H9 (cell line): ENCODE measurements at places on chromosomes 4 and X. TPM values are rescaled to one million over a fixed set of nuclear protein-coding genes. Genes with fewer than 3 reads are reported as not detected.

TREX2 gene
- total RNA-seq, result 1.1 and 1.3 TPM in 2 replicates

HPSE gene
- total RNA-seq, result 1.5 and 2.0 TPM in 2 replicates

CTAG1A gene
- not detected in 2 replicates for total RNA-seq

NWD2 gene
- total RNA-seq, result not detected in 2 replicates

EDNRA gene
- total RNA-seq, result 0.75 and 1.6 TPM in 2 replicates

RBMXL3 gene
- not detected in 2 replicates for total RNA-seq

DKK2 gene
- 0.11 TPM in 1 of 2 replicates, not detected in the other for total RNA-seq

GAGE12F gene
- total RNA-seq, result not detected in 2 replicates

DNA sequence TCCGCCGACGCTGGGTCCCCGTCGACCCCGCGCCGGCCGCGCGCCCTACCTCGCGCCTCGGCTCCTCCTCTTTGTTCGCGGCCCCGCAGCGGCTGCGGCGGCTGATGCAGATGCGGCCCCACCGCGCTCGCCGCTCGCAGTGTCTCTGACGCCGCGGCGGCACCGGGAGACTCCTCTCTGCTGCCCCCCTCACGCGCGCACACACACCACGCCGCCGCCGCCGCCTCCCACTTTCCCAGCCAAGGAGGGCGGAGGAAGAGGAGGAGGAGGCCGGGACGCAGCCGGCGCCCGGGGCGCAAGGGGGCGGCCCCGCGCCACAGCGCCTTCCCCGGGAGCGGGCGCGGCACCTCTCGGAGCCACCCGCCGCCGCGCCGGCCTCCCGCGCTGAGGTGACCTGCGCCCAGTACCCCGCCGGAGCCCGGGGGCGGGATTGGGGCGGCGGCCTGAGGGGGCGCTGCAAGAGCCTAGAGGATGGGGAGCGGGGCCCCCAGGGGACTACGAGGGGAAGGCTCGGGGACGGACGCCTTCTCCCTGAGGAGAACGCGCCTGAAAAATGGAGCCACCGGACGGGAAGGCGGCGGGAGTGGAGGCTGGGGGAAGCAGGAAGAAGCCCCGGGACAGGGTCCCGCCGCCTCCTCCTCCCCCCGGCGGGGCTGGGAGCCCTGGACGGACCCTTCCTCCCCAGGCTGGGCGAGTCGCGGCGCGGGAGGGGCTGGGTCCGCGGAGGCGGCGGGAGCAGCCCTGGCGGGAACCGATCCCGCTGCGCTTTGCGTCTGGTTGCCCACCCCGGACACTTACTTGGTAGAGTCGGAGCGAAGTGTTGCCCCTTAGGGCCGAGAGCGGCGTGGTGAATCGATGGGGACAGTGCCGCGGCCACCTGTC, at the start of gene SH3RF1:
Gene SH3RF1, minus strand, starts transcription at position 147 of the 882 bp plus-strand sequence. CDS start 1,744 bp downstream, outside the sequence.
- peaks cover 1% of the 10 kb centered on the region; the same call in 2 of the 3 replicates for H3K36me3 ChIP-seq
- peak; percentile 69 for DNase-seq
- H3K27ac ChIP-seq, result no peak within 1 kb of the TSS
- H3K27me3 ChIP-seq, result no peaks in the 10 kb centered on the region

GRCh38 chr4:7213807-7214206, 21.5 kb downstream of the SORCS2 start:
- no peaks in the 10 kb centered on the region for H3K27me3 ChIP-seq
- no peak overlapping the region for H3K27ac ChIP-seq
- DNase-seq, result no peak
- H3K4me3 ChIP-seq, result no peak overlapping the region

DNA sequence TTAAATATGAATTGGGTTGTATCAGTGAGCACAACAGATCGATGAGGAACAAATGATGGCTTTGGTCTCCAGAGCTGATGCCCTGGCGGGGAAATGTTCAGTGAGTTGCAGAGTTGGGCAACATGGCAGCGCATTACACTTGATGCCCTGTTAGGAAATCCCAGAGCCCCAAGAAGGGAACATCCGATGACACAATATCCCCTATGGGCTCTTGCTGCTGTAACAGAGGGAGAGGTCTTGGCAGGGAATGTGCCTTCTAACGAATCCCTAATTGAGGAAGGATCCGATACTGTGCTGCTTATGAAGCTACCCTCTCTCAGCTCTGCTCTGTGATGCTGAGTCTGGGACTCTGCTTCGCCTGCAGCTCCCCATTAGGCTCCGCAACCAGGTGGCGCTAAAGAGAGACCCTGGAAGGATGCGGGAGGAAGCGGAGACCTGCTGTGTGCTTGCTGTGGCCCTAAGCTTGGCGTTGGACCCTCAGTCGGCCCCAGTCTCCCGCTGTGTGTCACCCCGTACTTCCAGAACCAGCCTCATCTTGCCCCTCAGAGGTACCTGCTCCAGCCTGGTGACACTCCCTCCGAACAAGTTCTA, 38.9 kb downstream of the PDHA1 start:
- DNase-seq, result peak; percentile 76
- H3K4me1 ChIP-seq, result no peaks in the 10 kb centered on the region
- no peaks in the 10 kb centered on the region; the same call in 1 of the 2 replicates for H3K36me3 ChIP-seq
- H3K27ac ChIP-seq, result no peak overlapping the region
- no peak overlapping the region for H3K4me3 ChIP-seq
- H3K27me3 ChIP-seq, result no peaks in the 10 kb centered on the region

- H3K4me1 ChIP-seq, result peaks cover 19% of the 10 kb centered on the region
- H3K27ac ChIP-seq, result no peak overlapping the region
- H3K27me3 ChIP-seq, result no peaks in the 10 kb centered on the region
- peak overlapping the region; percentile 3; the same call in 1 of the 3 replicates for H3K4me3 ChIP-seq
Observed at GRCh38 chrX:133390676-133391075, 24.6 kb downstream of the GPC4 start.

- no peaks in the 10 kb centered on the region for H3K4me1 ChIP-seq
- H3K36me3 ChIP-seq, result no peaks in the 10 kb centered on the region; the same call in 1 of the 3 replicates
- H3K27ac ChIP-seq, result no peak overlapping the region
Observed at GRCh38 chrX:39117101-39117500, 315.8 kb downstream of the MID1IP1 start.

- 0 out of 2 replicates have a peak, but pooled peaks cover 6% of the 10 kb centered on the region for H3K36me3 ChIP-seq
- H3K27me3 ChIP-seq, result no peaks in the 10 kb centered on the region
- DNase-seq, result no peak
- H3K27ac ChIP-seq, result no peak overlapping the region
- H3K4me1 ChIP-seq, result peaks cover 14% of the 10 kb centered on the region
Observed at GRCh38 chr4:16844816-16845586, 53.4 kb downstream of the LDB2 start.

- no peak overlapping the region for H3K4me3 ChIP-seq
- no peak overlapping the region for H3K27ac ChIP-seq
- no peaks in the 10 kb centered on the region for H3K36me3 ChIP-seq
- no peak for DNase-seq
Observed at GRCh38 chr4:145665773-145666172, 14.2 kb upstream of the C4orf51 start.

- H3K4me1 ChIP-seq, result no peaks in the 10 kb centered on the region
- no peak for DNase-seq
- no peak overlapping the region for H3K27ac ChIP-seq
- no peaks in the 10 kb centered on the region for H3K27me3 ChIP-seq
- no peak overlapping the region for H3K4me3 ChIP-seq
- H3K36me3 ChIP-seq, result no peaks in the 10 kb centered on the region
Observed at GRCh38 chr4:86338521-86338920, 21.3 kb downstream of the MAPK10 start.

DNA sequence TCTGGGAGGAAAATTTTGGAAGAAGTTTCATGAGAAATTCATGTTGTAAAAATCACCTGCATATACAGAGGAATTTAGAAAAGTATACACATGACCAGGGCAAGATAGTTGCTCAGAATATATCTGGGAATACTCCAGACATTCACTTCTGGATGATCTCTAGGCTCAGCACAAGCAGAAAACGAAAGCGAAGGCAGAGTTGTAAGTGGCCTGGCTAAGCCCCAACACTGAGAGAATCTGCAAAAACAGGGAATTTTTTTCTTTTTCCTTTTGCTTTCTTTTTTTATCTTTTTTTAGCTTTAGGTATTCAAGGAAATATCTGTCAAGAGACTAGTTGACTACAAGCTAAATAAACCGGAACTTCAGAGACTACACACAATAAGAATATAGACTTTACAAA, 207.2 kb downstream of the FGF13 start:
- H3K36me3 ChIP-seq, result peaks cover 4% of the 10 kb centered on the region; the same call in 1 of the 2 replicates
- no peaks in the 10 kb centered on the region for H3K4me1 ChIP-seq
- no peak overlapping the region for H3K4me3 ChIP-seq
- no peak for DNase-seq

DNA sequence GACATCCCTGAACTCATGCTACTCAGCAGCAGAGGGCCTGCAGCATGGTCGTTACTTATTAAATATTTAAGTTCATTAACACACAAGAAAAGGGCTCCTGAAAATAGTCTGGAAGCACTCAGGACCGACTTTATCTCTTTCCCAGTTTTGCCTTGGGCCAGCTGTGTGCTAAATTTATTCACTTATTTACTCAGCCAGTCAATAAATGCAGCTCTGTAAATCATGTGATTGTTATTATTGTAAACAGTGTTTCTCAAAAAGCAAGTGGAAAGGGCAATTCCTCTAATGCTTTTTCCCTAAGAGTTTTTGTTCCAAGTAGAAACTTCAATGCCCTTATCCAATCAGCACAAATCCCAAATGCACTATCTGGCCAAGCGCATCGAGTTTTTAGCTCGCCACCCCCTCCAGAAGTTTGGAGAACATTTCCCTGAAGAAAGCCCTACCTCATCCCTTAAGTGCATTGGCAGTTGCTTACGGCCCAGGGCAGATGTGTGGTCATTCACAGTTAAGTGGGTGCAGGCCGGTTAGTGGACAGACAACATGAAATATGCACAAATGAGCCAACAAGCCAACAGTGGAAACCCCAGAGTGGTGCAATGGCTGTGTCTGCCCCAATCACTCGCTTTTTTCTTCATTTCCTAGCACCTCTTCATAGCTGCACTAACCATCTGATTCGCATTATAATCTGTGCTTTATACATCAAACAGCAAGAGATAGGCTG, 125.8 kb downstream of the SMIM20 start:
- H3K27ac ChIP-seq, result no peak overlapping the region
- no peak overlapping the region for H3K4me3 ChIP-seq
- no peaks in the 10 kb centered on the region for H3K27me3 ChIP-seq
- H3K36me3 ChIP-seq, result no peaks in the 10 kb centered on the region; the same call in 2 of the 3 replicates
- no peaks in the 10 kb centered on the region for H3K4me1 ChIP-seq

DNA sequence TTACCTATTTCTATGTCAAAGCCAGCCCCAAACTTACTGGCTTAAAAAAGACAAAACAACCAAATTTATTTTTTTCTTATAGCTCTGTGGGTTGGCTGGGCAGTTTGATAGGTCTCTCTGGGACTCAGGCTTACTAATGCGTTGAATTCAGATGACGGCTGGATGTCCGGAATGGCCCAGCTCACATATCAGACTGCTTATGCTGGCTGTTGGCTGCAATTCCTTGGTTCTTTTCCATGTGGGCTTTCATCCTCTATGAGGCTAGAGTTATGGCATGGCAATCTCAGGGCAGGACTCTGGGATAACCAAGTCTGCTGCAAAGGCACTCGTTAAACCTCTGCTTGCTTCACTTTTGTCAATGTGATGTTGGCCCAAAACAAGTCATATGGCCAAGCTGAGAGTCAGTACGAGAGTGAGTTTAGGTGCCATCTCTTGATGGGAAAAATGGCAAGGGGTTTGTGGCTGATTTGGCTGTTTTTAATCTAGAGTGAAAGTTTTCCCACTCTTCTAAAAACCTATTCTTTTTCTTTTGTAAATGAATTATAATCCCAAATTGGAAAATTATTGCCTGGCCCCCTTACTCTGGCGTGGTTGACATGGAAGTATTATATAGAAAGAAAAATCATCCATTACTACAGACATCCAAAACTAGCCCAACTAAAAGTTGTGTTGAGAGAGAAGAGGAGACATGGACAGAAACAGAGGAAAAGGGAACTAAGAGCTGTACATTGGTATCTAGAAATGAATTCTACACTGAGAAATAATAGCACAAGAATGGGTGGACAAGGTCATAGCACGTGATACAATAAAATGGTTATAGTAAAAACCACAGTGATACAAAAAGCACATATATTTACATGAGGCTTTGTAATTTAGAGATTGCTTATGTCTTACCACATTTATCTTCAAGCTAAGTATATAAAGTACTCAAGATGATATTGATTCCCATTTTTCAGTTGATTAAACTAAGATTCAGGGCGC, 6.6 kb downstream of the PRIMPOL start:
- H3K27ac ChIP-seq, result no peak overlapping the region
- H3K4me3 ChIP-seq, result no peak overlapping the region
- H3K36me3 ChIP-seq, result peaks cover 4% of the 10 kb centered on the region; the same call in 1 of the 2 replicates
- H3K27me3 ChIP-seq, result no peaks in the 10 kb centered on the region
- no peaks in the 10 kb centered on the region for H3K4me1 ChIP-seq

DNA sequence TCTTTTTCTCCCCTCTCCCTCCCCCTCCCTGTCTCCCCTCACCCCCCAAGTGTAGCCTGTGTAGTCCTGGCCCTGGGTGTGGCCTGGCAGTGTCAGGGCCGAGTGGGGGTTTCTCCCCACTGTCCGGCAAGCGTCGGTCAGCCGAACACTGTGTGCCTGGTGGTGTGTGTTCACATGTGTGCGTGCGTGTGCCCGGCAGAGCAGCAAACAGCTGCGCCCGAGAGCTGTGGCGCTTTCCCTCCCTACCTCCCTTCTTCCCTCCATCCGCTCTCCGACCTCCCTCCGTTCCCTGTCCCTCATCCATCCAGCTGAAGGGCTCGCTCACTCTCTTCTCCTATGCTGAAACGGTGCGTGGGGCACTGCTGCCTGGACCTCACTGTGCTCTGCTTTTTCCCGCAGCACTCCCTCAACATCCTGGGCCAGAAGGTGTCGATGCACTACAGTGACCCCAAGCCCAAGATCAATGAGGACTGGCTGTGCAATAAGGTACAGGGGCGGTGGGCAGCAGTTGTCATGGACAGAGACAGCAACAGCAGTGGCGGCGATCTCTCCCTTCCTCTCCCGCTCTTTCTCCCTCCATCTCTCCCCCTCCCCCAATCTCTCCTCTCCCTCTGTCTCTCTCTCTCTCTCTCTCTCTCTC, 17.4 kb upstream of the UBA1 start:
- no peak overlapping the region for H3K27ac ChIP-seq
- H3K36me3 ChIP-seq, result peaks cover 82% of the 10 kb centered on the region
- no peak overlapping the region for H3K4me3 ChIP-seq
- no peaks in the 10 kb centered on the region; the same call in 1 of the 2 replicates for H3K27me3 ChIP-seq

DNA sequence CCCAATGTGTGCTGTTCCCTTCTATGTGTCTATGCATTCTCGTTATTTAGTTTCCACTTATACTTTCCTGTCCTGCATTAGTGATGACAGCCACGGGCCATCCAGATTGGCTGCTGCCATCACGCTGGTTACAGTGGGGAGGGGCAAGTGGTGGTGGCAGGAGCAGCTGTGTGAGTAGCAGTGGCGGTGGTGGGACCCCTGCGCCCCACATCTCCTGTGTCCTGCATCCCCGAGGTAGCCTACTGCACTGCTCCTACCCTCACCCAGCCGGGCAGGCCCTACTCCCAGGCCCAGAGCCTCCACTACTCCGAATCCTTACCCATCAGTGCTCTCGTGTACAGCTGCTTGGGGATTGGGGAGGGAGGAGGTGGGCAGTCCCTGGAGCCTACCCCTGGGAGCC, 798.7 kb upstream of the AGA start:
- peaks cover 23% of the 10 kb centered on the region for H3K36me3 ChIP-seq
- no peak overlapping the region for H3K4me3 ChIP-seq
- DNase-seq, result no peak
- no peaks in the 10 kb centered on the region for H3K27me3 ChIP-seq
- no peak overlapping the region for H3K27ac ChIP-seq

DNA sequence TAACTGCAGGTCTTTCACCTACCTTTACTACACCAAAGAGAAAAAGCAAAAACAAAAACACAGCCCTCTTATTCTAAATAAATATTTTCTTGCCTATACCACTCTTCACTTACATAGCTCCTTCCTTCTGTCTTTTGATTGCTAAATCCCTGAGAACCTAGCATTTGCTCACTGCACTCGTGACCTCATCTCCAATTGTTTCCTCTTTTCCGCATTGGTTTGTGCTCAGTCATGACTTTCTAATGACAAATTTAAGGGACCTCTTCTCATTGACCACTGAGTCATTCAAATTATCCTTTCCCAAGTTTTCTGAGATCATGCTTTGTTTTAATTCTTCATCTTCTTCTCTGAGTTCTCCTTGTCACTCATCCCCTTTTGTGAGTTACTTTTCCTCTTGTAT, 1697.1 kb downstream of the STIM2 start:
- H3K36me3 ChIP-seq, result no peaks in the 10 kb centered on the region
- no peak for DNase-seq
- H3K4me1 ChIP-seq, result no peaks in the 10 kb centered on the region
- H3K27ac ChIP-seq, result no peak overlapping the region
- H3K27me3 ChIP-seq, result no peaks in the 10 kb centered on the region
